ENCODE measurements at places on chromosomes 1 and 21. TPM values are rescaled to one million over a fixed set of nuclear protein-coding genes. Genes with fewer than 3 reads are reported as not detected.

The NFASC gene
- 16.4 TPM for total RNA-seq

The PADI4 gene
- not detected for total RNA-seq

The PRMT6 gene
- 31.4 TPM for total RNA-seq

The SNX27 gene
- 40.7 TPM for total RNA-seq

The NUF2 gene
- total RNA-seq, result 7.3 TPM

The LCE1C gene
- total RNA-seq, result not detected

The SERINC2 gene
- total RNA-seq, result 118 TPM

The LINGO4 gene
- not detected for total RNA-seq

The TMEM125 gene
- 51.7 TPM for total RNA-seq

The TMEM240 gene
- total RNA-seq, result 3.1 TPM

The TMPRSS15 gene
- 4.1 TPM for total RNA-seq

The SRM gene
- 92.6 TPM for total RNA-seq

The SELP gene
- 0.31 TPM for total RNA-seq

The NBPF3 gene
- total RNA-seq, result 13.7 TPM

- no peak overlapping the region for H3K27ac ChIP-seq
- H3K36me3 ChIP-seq, result no peaks in the 10 kb centered on the region
Measured at GRCh38 chr1:224767031-224767430, 150.9 kb downstream of the CNIH3 start.

GRCh38 chr1:34844252-34844634 is 15.3 kb downstream of the SMIM12 start:
- no peak overlapping the region for H3K4me3 ChIP-seq
- H3K27me3 ChIP-seq, result no peaks in the 10 kb centered on the region
- DNase-seq, result no peak
- H3K36me3 ChIP-seq, result peaks cover 7% of the 10 kb centered on the region

DNA sequence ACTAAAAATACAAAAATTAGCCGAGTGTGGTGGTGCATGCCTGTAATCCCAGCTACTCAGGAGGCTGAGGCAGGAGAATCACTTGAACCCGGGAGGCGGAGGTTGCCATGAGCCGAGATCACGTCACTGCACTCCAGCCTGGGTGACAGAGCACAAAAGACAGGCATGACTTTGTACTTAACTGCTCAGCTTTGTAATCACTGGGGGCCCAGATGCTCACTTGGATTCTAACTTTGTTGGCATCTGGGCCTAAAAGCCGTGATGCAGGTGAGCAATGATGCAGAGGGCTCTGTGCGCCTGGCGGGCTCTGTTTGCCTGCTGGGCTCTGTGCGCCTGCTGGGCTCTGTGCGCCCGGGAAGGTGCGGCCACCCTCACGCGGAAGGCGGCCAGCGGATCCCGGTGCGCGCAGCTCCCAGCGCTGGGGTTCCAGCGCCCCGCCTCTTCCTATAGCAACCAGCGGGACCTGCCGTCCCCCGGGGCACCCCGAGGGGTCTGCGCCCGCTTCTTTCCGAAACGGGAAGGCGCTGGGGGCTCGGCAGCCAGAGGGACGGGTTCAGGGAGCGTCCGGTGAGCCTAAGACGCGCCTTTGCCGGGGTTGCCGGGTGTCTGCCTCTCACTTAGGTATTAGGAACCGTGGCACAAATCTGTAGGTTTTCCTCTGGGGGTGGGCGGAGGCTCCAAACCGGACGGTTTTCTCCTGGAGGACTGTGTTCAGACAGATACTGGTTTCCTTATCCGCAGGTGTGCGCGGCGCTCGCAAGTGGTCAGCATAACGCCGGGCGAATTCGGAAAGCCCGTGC is 31.7 kb downstream of the PRMT2 start:
- H3K4me1 ChIP-seq, result peaks cover 4% of the 10 kb centered on the region
- H3K27ac ChIP-seq, result no peak overlapping the region
- peaks cover 32% of the 10 kb centered on the region for H3K27me3 ChIP-seq

- H3K27ac ChIP-seq, result no peak overlapping the region
- peak overlapping the region; percentile 31 for H3K4me3 ChIP-seq
- DNase-seq, result no peak
- H3K27me3 ChIP-seq, result peaks cover 78% of the 10 kb centered on the region
- H3K4me1 ChIP-seq, result no peaks in the 10 kb centered on the region
Measured at GRCh38 chr1:39671433-39671792, 494 bp downstream of the NT5C1A start.

- H3K4me1 ChIP-seq, result no peaks in the 10 kb centered on the region
- no peaks in the 10 kb centered on the region for H3K36me3 ChIP-seq
- no peak overlapping the region for H3K4me3 ChIP-seq
- H3K27me3 ChIP-seq, result no peaks in the 10 kb centered on the region
Measured at GRCh38 chr21:24339406-24339805, 1267.9 kb downstream of the MRPL39 start.

- peaks cover 10% of the 10 kb centered on the region for H3K27me3 ChIP-seq
- no peak for DNase-seq
- H3K36me3 ChIP-seq, result no peaks in the 10 kb centered on the region
- H3K4me3 ChIP-seq, result peak overlapping the region; percentile 84
Measured at GRCh38 chr1:32701421-32701911, 1.1 kb downstream of the SYNC start.

DNA sequence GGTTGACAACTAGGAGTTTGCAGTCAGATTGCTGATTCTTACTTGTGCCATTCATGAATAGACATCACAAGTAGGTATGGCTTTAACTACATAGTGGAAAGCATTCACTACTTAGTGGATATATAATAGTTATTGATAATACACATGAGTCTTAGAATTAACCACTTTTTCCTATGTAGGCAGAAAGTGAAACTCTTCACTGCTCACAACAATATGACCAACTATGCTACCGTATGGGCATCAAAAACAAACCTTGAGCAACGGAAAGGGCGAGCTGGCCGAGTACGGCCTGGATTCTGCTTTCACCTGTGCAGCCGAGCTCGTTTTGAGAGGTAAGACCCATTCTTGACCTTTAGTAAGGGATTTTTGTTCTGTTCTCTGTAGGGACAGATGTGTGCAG is 38.7 kb downstream of the DHX9 start:
- H3K4me3 ChIP-seq, result no peak overlapping the region
- no peaks in the 10 kb centered on the region for H3K27me3 ChIP-seq
- no peak for DNase-seq
- no peak overlapping the region for H3K27ac ChIP-seq
- H3K4me1 ChIP-seq, result no peaks in the 10 kb centered on the region

DNA sequence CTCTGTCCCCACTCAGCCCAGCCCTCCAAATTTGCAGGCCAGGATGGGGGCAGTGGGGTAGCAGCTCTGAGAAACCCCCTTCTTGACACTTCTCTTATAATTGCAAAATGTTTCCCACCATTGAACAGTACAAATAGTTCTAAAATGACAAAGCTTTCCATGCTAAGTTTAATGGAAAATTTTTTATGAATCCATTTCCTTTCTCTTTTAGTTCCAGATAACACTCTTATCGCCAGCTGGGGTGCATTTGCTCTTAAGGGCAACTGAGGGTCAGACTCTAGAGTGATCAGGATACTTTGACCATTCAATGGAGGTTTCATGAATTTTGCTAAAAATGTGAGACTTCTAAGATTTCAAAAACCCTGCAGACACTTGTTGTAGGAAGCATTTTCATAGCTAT is 29.9 kb downstream of the PIK3C2B start:
- no peak overlapping the region for H3K4me3 ChIP-seq
- H3K27ac ChIP-seq, result no peak overlapping the region
- DNase-seq, result no peak
- H3K4me1 ChIP-seq, result peaks cover 18% of the 10 kb centered on the region
- no peaks in the 10 kb centered on the region for H3K27me3 ChIP-seq

DNA sequence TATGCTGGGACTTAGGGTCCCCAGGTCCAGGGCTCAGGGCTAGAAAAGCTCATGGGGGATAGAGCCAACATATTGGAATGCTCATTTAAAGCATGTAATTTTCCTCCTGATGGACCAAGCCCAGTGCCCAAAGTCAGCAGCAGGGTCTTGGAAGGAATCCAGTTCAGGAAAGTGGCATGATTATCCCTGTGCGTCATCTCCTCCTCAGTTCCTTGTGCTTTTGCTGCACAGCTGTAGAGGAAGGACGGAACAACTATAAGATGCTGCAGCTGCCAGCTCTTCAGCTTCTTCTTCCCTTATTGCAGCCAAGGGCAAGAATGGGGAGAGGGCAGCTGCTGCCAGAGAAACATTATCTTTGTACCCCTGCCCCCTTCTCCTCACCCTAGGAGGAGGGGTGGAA is 58.4 kb downstream of the OVGP1 start:
- H3K27ac ChIP-seq, result no peak overlapping the region
- no peaks in the 10 kb centered on the region for H3K36me3 ChIP-seq
- peaks cover 8% of the 10 kb centered on the region for H3K27me3 ChIP-seq
- peaks cover 5% of the 10 kb centered on the region for H3K4me1 ChIP-seq

DNA sequence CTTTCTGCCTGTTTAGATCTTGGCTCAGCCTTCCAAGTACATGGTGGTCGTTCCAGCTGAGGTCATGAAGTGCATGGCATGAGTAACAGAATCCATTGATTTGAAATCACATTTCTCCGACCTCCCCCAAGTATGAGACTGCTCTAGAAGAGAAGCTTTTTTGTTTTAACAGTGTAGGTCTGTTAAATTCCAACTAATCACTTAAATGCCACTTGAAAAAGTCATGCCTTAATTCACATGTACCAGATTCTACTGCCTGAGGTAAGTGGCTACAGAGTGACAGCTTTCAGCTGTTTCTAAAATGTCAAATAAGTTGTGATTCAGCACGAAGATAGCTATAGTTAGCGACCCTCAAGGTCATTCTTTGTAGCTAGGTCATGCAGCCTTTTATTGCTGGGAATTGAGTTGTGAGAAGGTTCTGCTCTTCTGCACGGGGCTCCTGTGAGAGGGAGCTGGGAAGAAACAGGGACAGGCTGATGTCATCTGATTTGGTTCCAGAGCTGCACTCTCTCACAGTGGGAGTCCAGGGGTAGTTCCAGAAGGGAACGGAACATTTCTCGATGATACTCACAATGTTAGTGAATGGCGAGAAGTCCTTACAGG is 112.7 kb downstream of the VPS13D start:
- DNase-seq, result no peak
- H3K27ac ChIP-seq, result no peak overlapping the region
- no peak overlapping the region for H3K4me3 ChIP-seq
- peaks cover 43% of the 10 kb centered on the region for H3K36me3 ChIP-seq

DNA sequence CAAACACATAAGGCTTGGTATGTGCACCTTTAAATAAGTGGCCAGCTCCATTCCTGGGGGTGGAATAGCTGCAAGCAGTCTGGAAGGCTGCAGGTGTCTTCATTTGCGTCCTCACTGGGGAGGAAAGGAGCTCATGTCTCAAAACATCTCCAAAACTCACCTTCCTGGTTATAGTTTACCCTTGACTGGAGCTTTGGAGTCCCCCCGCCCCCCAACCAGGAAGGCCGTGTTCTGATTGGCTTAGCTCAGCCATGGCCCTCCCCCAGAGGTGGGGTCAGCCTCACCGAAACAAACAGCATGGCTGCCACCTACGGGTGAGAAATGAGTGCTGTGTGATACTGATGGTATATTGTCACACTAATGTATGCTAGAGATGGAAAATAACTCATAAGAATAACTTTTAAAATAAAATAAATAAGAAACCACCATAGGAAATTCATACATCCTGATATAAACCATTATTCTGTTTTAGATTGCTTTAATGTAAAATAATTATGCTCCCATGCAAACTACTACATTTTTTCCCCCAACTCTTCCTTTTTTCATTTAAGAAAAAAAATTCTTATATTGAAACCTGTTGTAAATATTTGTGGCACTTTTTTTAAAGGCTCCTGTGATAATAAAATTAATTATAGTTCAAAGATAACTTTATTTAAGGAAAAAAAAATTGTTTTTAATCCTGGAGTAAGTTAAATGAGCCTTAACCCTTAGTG is 90.8 kb downstream of the ZP4 start:
- DNase-seq, result no peak
- no peaks in the 10 kb centered on the region for H3K36me3 ChIP-seq
- H3K27ac ChIP-seq, result no peak overlapping the region
- no peak overlapping the region for H3K4me3 ChIP-seq
- no peaks in the 10 kb centered on the region for H3K4me1 ChIP-seq
- H3K27me3 ChIP-seq, result no peaks in the 10 kb centered on the region

- no peaks in the 10 kb centered on the region for H3K36me3 ChIP-seq
- DNase-seq, result no peak
- H3K27me3 ChIP-seq, result peaks cover 46% of the 10 kb centered on the region
- peaks cover 19% of the 10 kb centered on the region for H3K4me1 ChIP-seq
Measured at GRCh38 chr1:155073377-155074242, 5.0 kb upstream of the EFNA3 start.

- no peak overlapping the region for H3K27ac ChIP-seq
- no peaks in the 10 kb centered on the region for H3K4me1 ChIP-seq
- H3K4me3 ChIP-seq, result no peak overlapping the region
- no peaks in the 10 kb centered on the region for H3K36me3 ChIP-seq
- peaks cover 68% of the 10 kb centered on the region for H3K27me3 ChIP-seq
Measured at GRCh38 chr1:17893891-17894631, 138.9 kb downstream of the ACTL8 start.

Data from type B pancreatic cell (in vitro differentiated cells).